ENCODE measurements at places on chromosomes 5 and 9. TPM values are rescaled to one million over a fixed set of nuclear protein-coding genes. Genes with fewer than 3 reads are reported as not detected.

Gene GNAQ
- total RNA-seq, result 54.9 TPM

DNA sequence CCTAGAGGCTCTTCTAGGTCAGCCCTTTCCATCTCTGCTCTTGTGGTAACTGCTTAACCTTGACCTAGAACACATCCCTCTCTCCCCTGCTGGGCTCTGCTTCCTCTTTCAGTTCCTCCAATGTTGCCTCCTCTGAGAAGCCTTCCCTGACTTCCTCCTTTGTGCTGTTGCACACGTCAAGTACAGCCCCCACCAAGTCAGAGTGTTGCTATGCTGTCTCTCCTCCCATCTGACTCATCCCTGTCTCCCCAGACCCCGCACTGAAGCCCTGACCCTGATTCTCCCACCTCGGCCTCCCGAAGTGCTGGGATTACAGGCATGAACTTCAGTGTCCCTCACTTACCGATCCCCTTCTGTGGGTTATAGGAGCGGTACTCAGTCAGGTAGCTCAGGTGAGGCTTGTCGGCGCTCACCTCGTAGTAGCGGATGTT is 10.4 kb upstream of the TRIM14 start:
- H3K4me3 ChIP-seq, result no peak overlapping the region
- peak; percentile 31 for DNase-seq
- no peak overlapping the region for H3K27ac ChIP-seq
- no peaks in the 10 kb centered on the region for H3K4me1 ChIP-seq
- H3K36me3 ChIP-seq, result no peaks in the 10 kb centered on the region

Gene STC2
- total RNA-seq, result 1.5 TPM

Gene LECT2
- not detected for total RNA-seq

Gene KCNT1
- not detected for total RNA-seq

GRCh38 chr9:135888766-135889394 is 18.5 kb downstream of the CAMSAP1 start:
- DNase-seq, result no peak
- peaks cover 52% of the 10 kb centered on the region for H3K4me1 ChIP-seq
- H3K27ac ChIP-seq, result no peak overlapping the region
- H3K27me3 ChIP-seq, result no peaks in the 10 kb centered on the region
- H3K36me3 ChIP-seq, result no peaks in the 10 kb centered on the region

Gene NR5A1
- total RNA-seq, result not detected

Gene FAM151B
- total RNA-seq, result 3.8 TPM

DNA sequence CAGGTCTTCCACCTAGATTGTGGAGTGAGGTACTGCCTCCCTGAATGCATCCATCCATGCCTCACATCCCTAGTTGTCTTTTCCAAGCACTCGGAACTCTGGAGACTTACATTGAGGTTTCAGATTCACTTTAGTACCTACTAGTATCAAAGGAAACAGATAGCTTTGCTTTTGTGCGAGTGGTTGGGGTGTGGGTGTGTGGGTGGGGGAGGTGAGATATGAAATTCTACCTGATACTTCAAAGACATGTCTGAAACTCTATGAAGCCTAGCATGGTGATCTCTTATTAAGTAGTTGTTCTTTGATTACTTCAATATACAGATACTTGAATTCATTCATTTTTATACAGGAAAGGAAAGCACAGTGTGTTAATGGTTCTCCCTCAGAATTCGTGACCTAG is 64.4 kb downstream of the MCCC2 start:
- H3K4me1 ChIP-seq, result no peaks in the 10 kb centered on the region
- no peak overlapping the region for H3K4me3 ChIP-seq
- H3K27ac ChIP-seq, result no peak overlapping the region
- no peaks in the 10 kb centered on the region for H3K36me3 ChIP-seq

Gene PAX5
- total RNA-seq, result not detected

Gene FOXD4L4
- total RNA-seq, result 0.75 TPM

DNA sequence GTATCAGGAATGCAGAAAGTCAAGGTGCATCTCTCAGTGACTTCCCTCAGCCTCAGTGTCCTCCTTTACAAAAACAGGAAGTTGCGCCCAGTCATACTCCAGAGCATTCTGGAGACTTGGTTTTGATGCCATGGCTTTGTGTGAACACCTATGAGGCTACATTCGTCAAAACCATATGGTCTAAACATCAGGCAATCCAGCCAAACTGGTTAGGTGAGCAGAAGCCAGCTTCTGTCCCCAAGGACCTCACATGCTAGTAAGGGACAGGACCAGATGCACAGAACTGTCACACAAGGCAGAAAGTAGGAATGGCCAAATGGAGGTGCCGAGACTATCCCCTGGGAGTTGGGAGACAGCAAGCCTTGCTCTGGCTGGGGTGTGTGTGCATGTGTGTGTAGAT is 217.2 kb downstream of the MELK start:
- H3K27me3 ChIP-seq, result peaks cover 1% of the 10 kb centered on the region
- H3K36me3 ChIP-seq, result no peaks in the 10 kb centered on the region
- H3K4me3 ChIP-seq, result no peak overlapping the region

Gene ENC1
- total RNA-seq, result 18.3 TPM

Gene LHX3
- not detected for total RNA-seq

- no peak overlapping the region for H3K27ac ChIP-seq
- H3K27me3 ChIP-seq, result no peaks in the 10 kb centered on the region
These were observed 85.4 kb downstream of the TMEM167A start for GRCh38 chr5:82991678-82992323.

- peaks cover 20% of the 10 kb centered on the region for H3K4me1 ChIP-seq
- H3K36me3 ChIP-seq, result no peaks in the 10 kb centered on the region
- no peak overlapping the region for H3K4me3 ChIP-seq
- DNase-seq, result no peak
- H3K27me3 ChIP-seq, result peaks cover 46% of the 10 kb centered on the region
These were observed 2.5 kb downstream of the FAM169A start for GRCh38 chr5:74863726-74864125.

- H3K36me3 ChIP-seq, result peaks cover 9% of the 10 kb centered on the region
- no peak overlapping the region for H3K4me3 ChIP-seq
- no peak overlapping the region for H3K27ac ChIP-seq
- no peaks in the 10 kb centered on the region for H3K27me3 ChIP-seq
- no peak for DNase-seq
These were observed 50.4 kb downstream of the FNIP1 start for GRCh38 chr5:131746423-131746822.

DNA sequence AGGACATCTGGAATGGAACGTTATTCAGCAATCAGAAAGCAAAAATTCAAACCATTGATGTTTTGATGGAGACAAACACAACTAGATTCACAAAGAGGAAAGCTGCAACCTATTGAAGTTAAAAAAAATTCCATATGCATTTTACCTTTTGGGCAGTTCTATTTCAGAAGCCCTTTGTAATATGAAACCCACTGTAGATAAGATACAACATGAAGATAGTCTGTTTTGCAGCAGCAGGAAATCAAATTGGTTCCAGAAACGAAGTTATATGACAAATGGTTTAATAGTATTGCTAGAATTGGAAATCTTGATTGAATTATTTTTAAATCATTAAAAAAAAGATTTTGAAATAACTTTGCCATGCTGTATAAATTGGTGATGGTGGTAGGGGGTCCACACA is 872 bp downstream of the LIX1 start:
- H3K4me1 ChIP-seq, result peaks cover 4% of the 10 kb centered on the region
- H3K27me3 ChIP-seq, result no peaks in the 10 kb centered on the region
- H3K4me3 ChIP-seq, result no peak overlapping the region
- DNase-seq, result no peak
- no peak overlapping the region for H3K27ac ChIP-seq

- no peaks in the 10 kb centered on the region for H3K4me1 ChIP-seq
- no peak overlapping the region for H3K4me3 ChIP-seq
- H3K27me3 ChIP-seq, result no peaks in the 10 kb centered on the region
- DNase-seq, result no peak
These were observed 248.8 kb downstream of the MRPS30 start for GRCh38 chr5:45057564-45057963.

- H3K27ac ChIP-seq, result no peak overlapping the region
- no peak for DNase-seq
- H3K4me1 ChIP-seq, result peaks cover 17% of the 10 kb centered on the region
- H3K27me3 ChIP-seq, result no peaks in the 10 kb centered on the region
- H3K36me3 ChIP-seq, result no peaks in the 10 kb centered on the region
These were observed 978 bp upstream of the RGS14 start for GRCh38 chr5:177356746-177357145.

DNA sequence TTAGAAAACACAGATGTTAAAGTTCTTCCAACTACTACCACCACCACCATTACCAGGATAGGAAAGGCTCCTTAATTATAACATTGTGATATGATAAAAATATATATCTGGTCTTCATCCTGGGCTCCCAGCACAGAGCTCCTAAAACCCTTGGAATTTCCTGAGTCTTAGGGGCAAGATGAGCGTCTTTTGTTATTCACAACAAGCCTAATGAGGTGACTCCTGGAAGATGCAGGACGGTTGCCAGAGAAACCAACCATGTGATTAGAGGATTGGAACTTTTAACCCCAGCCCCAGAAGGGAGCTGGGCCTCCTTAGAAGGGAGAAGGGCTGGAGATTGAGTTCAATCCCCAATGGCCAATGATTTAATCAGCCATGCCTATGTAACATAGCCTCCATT is 148.0 kb upstream of the ADRA1B start:
- no peak overlapping the region for H3K4me3 ChIP-seq
- H3K27me3 ChIP-seq, result peaks cover 10% of the 10 kb centered on the region
- peaks cover 15% of the 10 kb centered on the region for H3K4me1 ChIP-seq
- H3K36me3 ChIP-seq, result no peaks in the 10 kb centered on the region
- DNase-seq, result no peak
- H3K27ac ChIP-seq, result no peak overlapping the region

Gene GCNT4
- 12.5 TPM for total RNA-seq

Gene IL12B
- total RNA-seq, result not detected

GRCh38 chr5:6396836-6397535 is 18.6 kb upstream of the MED10 start:
- H3K4me1 ChIP-seq, result no peaks in the 10 kb centered on the region
- H3K27ac ChIP-seq, result no peak overlapping the region
- no peaks in the 10 kb centered on the region for H3K36me3 ChIP-seq
- no peaks in the 10 kb centered on the region for H3K27me3 ChIP-seq
- no peak overlapping the region for H3K4me3 ChIP-seq

- H3K27me3 ChIP-seq, result no peaks in the 10 kb centered on the region
- no peaks in the 10 kb centered on the region for H3K4me1 ChIP-seq
- no peak overlapping the region for H3K4me3 ChIP-seq
- DNase-seq, result no peak
- no peak overlapping the region for H3K27ac ChIP-seq
These were observed 110.9 kb upstream of the IL6ST start for GRCh38 chr5:56105511-56106291.

DNA sequence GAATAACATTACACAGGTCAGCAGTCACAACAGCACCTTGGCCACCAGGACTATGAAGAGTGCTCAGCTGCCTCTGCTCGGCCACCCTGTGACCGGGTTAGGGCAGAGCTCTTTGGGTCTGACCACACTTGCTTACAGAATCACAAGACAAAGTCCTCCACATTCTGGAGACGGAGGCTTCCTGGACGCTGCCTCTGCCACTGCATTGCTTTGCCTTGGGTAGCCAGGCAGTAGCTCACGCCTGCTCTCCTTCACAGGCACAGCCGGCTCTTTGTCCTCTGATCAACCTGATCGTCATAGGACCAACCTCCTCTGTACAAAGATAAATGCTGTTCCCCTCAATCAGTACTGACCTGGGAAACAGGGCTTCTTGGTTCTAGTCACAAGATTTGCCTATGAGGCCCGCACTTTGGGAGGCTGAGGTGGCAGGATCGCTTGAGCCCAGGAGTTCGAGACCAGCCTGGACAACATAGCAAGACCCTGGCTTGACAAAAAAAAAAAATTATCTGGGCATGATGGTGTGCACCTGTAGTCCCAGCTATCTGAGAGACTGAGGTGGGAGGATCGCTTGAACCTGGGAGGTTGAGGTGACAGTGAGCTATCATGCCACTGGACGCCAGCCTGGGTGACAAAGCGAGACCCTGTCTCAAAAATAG is 128.4 kb upstream of the IER5L start:
- H3K27ac ChIP-seq, result no peak overlapping the region
- no peaks in the 10 kb centered on the region for H3K27me3 ChIP-seq
- no peak for DNase-seq
- no peaks in the 10 kb centered on the region for H3K4me1 ChIP-seq
- no peaks in the 10 kb centered on the region for H3K36me3 ChIP-seq
- H3K4me3 ChIP-seq, result no peak overlapping the region

DNA sequence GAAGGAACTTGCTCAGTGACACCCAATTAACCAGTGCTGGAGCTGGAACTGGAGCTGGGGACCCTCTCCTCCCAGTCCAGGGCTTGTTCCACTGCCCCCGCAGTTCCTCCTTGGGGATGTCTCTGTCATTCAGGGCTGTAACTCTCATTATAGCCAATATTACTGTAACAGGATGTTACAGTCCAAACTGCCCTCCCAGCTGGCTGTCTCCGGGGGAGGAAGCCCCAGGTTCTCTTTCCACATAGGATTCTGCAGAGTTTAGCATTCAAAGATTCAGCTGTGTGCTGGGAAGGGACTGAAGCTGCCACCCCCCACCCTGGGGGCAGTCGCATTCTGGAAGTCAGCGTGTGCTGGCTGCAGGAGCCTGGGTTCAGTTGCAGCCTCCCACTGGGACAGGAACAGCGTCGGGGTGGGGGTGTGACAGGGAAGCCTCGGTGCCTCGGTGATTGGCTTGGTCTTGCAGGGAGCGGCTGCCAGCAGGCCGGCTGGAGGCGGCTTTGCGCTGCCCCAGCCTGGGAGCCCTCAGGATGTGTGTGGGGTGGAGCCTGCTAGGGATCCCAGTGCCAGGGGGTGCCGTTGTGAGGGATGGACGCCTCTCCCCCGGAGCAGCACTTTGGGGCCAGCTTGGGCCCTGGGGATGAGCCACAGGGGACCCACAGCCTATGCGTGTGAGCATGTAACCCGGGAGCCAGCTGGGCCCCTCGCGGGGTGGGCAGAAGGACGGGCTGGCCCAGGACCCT is 101.1 kb downstream of the RGS3 start:
- peak overlapping the region; percentile 3 for H3K4me3 ChIP-seq
- DNase-seq, result peak; percentile 82
- peak overlapping the region; percentile 87 for H3K27ac ChIP-seq
- no peaks in the 10 kb centered on the region for H3K36me3 ChIP-seq
- H3K27me3 ChIP-seq, result no peaks in the 10 kb centered on the region

Gene SOWAHA
- total RNA-seq, result 83.3 TPM

- H3K4me1 ChIP-seq, result peaks cover 13% of the 10 kb centered on the region
- peaks cover 54% of the 10 kb centered on the region for H3K27me3 ChIP-seq
- no peak for DNase-seq
- H3K27ac ChIP-seq, result no peak overlapping the region
- no peaks in the 10 kb centered on the region for H3K36me3 ChIP-seq
These were observed 1.5 kb downstream of the FBN2 start for GRCh38 chr5:128536254-128537220.

DNA sequence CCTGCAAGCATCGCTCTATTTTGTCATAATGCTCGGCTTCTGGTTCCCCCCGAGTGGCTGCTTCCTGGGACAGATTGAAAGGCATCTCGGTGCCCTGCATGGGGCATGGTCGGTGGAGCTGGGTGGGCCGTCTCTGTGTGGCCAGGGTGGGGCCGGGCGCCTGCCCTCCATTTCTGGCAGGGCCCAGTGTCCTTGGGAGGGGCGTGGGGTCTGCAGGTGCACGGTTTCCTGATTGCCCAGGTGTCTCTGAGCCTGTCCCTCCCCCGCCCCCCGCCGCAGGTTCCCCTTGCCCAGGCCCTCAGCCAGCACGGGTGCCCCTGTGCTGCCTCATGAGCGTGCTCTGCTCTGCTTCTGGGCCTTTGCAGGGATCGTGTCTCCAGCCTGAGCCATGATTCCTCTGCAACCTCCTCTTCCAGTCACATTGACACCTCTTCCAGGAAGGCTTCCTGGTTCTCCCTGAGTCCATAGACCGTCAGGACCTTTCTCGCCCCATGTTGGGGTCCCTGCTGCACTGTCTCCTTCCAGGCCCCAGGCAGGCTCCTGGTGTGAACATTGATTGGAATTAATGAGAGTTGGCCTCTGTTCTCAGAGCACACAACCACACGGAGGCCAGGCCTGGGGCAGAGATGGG is 90.2 kb downstream of the RXRA start:
- DNase-seq, result no peak
- H3K4me1 ChIP-seq, result peaks cover 41% of the 10 kb centered on the region
- no peak overlapping the region for H3K4me3 ChIP-seq

Gene EQTN
- total RNA-seq, result not detected

Gene FCN2
- total RNA-seq, result not detected

All from transverse colon (tissue), 4 donors.